ENCODE measurements at places on chromosomes 3 and 15. TPM values are rescaled to one million over a fixed set of nuclear protein-coding genes. Genes with fewer than 3 reads are reported as not detected.

Gene HDDC3
- 13.4 TPM for total RNA-seq

Gene GOLGA8S
- under 0.01 TPM for total RNA-seq

Gene UPK1B
- total RNA-seq = not detected

Gene CIDEC
- total RNA-seq = not detected

Gene COPB2
- 293 TPM for total RNA-seq

Gene SLC28A1
- total RNA-seq = not detected

Gene TMEM44
- 14.9 TPM for total RNA-seq
